ENCODE measurements at places on chromosomes 2 and 18.

DNA sequence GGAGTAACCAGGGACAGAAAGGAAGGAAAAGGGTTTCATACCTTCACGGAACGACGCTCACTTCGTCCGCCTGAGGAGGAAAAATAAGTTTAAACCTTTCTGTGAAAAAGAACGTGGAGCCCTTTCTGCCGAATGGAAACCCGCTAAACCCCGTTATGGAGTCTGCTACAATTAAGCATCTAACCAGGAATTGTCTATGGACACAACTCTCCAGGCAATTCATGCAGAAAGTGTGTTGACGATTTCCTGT is 528 bp upstream of the PPP4R3B start:
- no peak for DNase-seq

DNA sequence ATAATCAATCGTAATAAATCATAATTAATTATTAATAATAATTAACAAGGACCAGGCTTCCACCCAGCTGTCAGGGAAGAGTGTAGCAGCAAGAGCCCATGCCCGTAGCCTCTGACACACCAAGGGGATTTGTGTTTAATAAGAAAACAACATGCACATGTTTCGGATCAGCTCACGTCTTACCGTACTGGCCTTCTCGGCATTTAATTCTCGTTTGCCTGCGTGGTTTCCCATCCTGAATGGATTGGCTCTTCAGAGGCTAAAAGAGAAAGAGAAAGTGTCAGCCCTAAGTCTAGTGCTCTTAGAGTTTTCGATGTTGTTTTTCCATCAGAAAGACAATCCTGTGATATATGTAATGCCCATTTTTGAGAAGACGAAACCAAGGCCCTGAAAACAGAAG is 27.6 kb downstream of the MBP start:
- no peak for DNase-seq

DNA sequence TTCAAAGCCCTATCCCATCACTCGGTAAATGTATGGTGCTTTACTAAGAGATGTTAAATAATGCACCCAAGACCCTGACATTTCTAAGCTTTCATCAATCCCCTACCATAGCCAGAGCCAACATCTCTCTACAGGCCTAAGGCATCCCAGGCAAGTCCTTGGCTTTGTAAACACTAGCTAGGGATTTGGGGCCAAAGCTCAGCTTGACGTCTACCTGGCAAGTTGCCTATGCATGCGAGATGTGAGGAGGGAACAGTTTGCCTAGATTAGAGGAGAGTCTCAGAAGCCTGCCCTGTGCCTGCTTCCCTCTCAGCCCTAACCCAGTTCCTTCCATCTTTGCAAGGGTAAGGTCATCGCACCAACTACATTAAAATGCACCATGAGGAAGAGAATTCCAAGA is 221.5 kb upstream of the NCKAP5 start:
- no peak for DNase-seq

DNA sequence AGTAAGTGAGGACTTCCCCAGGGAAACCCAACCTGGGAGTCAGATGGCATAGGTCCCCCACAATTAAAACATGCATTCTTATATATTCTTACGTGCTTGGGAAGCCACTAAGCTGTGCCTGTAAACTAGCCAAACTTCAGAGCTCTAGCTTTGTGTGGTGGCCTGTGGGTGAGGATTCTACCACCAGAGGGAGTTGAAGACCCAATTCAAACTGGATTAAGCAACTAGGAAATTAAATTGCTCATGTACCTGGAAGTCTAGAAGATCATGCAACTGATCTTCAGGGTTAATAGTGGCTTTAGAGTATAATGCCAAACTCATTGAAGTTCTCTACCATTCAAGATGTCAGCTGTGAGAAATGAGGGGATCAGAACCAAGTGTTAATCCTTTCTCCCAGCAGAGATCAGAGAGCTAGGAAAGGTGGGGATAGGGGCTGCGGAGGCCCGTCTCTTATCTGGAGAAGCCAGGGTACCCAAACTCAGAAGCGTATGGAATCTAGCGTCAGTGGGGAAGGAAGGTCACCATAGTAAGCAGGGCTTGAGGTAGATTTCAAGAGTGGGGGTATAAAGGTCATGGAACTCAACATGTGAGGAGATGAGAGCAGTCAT is 53.2 kb upstream of the CCDC85A start:
- DNase-seq = no peak

DNA sequence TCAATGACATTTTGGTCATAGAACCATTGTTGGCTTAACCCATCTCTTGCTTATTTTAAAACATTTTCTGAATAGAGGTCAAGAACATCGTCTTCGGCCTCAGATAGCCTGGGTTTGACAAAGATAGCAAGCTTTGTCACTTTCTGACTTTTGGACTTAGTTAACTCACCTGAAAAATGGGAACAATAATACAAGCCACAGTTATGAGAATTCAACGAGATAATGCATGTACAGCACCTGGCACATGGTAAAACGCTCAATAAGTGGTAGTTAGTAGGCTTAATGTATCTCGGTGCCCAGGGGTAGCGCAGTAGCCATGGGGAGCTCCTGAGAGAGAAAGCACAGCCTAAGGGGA is 446 bp upstream of the COPS7B start:
- no peak for DNase-seq

DNA sequence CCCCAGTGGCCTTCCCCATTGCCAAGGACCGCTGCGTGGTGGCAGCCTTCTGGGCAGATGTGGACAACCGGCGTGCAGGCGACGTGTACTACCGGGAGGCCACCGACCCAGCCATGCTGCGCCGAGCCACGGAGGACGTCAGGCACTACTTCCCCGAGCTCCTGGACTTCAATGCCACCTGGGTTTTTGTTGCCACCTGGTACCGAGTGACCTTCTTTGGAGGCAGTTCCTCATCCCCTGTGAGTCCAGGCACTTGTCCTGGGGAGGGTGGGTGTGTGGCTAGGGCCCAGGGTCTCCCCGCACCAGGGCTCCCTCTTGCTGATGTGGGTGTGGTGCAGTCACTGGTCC is 31.9 kb downstream of the SNED1 start:
- DNase-seq = no peak

- DNase-seq = peak; percentile 74
Measured at GRCh38 chr2:157468931-157469708, 25.2 kb upstream of the CYTIP start.

- peak; percentile 32 for DNase-seq
Measured at GRCh38 chr18:73879766-73880165, 267.9 kb downstream of the FBXO15 start.

- DNase-seq = no peak
Measured at GRCh38 chr2:222477962-222478608, 53.7 kb downstream of the SGPP2 start.

- no peak for DNase-seq
Measured at GRCh38 chr18:21857871-21858270, 117.3 kb downstream of the MIB1 start.

GRCh38 chr2:69168144-69168813 is 155.3 kb downstream of the ANTXR1 start:
- DNase-seq = no peak

GRCh38 chr2:212904646-212905045 is 246.8 kb downstream of the IKZF2 start:
- no peak for DNase-seq

- no peak for DNase-seq
Measured at GRCh38 chr2:65351948-65352595, 80.3 kb downstream of the SPRED2 start.

- no peak for DNase-seq
Measured at GRCh38 chr18:11902522-11903292, 5.4 kb downstream of the MPPE1 start.

GRCh38 chr2:96664366-96664925 is 21.9 kb downstream of the FER1L5 start:
- DNase-seq = no peak

DNA sequence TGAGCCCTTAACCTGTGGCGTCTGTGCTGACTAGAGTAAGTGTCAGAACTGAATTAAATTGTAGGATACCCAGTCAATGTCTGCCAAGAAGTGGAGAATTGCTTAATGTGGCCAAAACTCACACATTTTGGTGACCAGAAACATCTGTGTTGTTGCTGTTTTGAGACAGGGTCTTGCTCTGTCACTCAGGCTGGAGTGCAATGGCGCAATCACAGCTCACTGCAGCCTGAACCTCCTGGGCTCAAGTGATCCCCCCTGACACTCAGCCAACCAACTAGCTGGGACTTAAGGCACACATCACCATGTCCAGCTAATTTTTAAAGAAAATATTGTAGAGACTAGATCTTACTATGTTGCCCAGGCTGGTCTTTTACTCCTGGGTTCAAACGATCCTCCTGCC is 34.4 kb upstream of the RTN4 start:
- no peak for DNase-seq

DNA sequence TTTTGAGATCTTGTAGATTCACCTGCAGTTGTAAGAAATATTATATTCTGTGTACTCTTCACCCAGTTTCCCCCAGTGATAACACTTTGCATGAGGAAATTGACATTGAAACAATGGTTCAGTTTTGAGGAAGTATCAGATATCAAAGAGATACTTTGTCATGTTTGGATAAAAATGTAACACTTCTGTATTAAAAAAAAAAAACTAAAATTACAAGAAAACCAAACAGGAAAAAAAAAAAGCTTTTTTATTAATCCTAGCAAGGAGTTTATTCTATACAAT is 204.0 kb downstream of the ARL4C start:
- no peak for DNase-seq

GRCh38 chr18:3450012-3450798 is at the start of gene TGIF1:
TSS of gene TGIF1 (plus strand) at chr18:3450172. CDS start at chr18:3450490, 318 bp downstream.
- no peak for DNase-seq

DNA sequence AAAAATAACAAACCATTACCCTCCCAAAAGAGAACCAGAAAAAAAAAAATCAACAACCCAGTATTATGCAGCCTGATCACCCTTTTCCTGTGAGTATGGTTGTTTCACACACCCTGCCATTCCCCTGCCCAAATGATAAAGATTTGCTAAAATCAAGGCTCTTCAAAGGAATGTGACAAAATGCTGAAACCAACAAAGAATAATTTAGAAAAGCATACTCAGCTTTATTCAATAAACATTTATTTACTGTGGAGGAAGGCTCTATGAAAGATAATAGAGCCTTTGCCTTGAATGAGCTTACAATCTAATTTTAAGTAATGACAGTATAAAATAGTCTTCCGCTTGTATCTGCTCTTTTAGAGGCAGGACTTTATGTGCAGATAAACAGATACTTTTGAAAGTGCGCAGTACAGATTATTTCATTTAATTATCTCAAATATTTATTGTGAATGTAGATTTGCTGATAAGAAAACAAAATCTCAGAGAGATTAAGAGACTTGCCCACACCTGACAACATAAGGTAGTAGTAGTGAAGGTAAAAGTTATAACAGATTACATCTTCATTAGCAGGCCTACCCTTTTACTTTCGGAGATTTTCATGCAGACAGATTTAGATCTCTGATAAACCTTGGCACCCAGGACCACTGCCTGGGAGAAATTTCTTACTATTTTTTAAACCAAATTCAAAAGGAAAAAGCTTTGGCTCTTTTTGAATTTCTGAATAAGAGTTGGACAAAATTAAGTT is 211.9 kb downstream of the SRBD1 start:
- no peak for DNase-seq

- DNase-seq = no peak
Measured at GRCh38 chr2:26414311-26414710, 12.6 kb downstream of the DRC1 start.

GRCh38 chr2:227612546-227613271 is 1.9 kb downstream of the SCYGR3 start:
- no peak for DNase-seq

GRCh38 chr18:59453468-59453961 is 94.5 kb upstream of the LMAN1 start:
- no peak for DNase-seq

GRCh38 chr2:105862843-105863242 is 118.1 kb downstream of the NCK2 start:
- no peak for DNase-seq

DNA sequence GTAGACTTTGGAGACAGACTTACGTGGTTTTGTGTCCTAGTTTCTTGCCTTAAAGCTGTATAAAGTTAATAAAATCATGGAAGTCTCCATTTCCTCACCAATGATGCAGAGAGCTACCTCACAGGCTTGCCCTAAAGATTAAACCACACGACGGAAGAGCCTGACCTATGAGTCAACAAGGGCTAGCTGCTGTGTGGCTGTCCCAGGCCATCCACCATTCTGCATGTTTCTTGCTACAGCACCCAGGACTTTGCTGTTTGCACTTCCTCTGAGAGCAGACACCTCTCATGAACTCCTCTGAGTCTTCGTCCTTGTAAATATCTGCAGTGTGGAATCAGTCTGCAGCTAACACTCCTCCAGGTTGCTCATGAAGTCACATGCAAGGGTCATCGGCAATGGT is 160.0 kb upstream of the TRIB2 start:
- no peak for DNase-seq

DNA sequence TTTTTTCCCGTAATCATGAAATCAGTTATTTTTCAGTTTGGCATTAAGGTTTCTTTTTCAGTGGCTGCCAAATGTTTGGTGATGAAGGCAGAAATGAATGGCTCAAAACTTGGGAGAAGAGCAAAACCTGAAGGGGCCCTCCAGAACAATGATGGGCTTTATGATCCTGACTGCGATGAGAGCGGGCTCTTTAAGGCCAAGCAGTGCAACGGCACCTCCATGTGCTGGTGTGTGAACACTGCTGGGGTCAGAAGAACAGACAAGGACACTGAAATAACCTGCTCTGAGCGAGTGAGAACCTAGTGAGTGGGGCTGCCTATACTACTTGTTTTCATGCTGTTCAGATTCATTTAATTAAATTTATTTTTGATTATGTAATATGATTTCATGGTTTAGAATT is 29.2 kb upstream of the MSH2 start:
- no peak for DNase-seq

DNA sequence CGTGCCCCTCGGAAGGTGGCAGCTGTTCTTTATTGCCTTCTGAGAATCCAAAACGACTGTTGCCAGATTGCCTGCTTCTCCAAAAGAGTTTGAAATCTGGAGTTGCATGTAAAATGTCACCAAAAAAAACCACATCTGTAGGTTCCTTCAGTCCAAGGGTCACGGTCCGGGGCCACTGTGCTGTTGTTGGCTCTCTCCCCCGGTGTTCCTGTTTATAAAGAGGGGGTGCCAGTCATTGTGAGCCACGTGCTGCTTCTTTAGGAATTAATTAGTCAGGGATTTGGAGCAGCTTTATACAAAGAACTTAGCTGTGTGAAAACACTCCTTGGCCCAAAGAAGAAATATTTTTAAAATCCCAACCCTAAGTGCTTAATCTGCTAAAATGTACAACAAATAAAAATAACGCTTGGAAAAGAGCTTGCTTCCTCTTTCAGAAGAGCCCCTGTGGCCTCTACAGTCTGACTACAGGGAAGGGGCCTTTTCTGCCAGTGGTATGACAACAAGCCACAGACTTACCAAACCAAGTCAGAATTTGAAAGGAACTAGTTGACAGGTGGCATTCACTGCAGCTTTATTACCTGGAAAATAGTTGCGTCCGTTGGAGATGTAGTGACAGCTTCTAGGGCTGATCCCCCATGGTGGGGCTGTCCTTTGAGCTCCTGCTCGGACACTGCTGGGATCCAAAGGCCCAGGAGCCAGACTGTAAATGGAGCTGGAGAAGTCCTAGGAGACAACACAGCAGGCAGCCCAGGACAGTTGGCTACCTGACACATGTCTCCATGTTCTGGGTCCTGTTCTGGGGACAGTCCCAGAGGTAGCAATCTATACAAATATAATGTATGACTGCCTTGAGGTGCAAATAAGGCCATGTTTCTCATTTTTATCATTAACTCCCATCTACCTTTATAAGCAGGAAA is 84.5 kb upstream of the SLC1A4 start:
- DNase-seq = no peak

Measured in fibroblast of skin of left biceps (primary cell).